ENCODE measurements at places on chromosomes 13 and 19. TPM values are rescaled to one million over a fixed set of nuclear protein-coding genes. Genes with fewer than 3 reads are reported as not detected.

- DNase-seq: no peak
These were observed 4.2 kb upstream of the CCNA1 start for GRCh38 chr13:36428086-36428485.

- DNase-seq: no peak
These were observed 21.2 kb downstream of the TMPRSS9 start for GRCh38 chr19:2381148-2381820.

GRCh38 chr19:35777086-35777841 lies 1.9 kb downstream of the ARHGAP33 start:
- no peak for DNase-seq

- DNase-seq: no peak
These were observed 7.1 kb upstream of the EML2 start for GRCh38 chr19:45646345-45646698.

GRCh38 chr13:110784704-110785103 lies 71.2 kb downstream of the ING1 start:
- DNase-seq: no peak

DNA sequence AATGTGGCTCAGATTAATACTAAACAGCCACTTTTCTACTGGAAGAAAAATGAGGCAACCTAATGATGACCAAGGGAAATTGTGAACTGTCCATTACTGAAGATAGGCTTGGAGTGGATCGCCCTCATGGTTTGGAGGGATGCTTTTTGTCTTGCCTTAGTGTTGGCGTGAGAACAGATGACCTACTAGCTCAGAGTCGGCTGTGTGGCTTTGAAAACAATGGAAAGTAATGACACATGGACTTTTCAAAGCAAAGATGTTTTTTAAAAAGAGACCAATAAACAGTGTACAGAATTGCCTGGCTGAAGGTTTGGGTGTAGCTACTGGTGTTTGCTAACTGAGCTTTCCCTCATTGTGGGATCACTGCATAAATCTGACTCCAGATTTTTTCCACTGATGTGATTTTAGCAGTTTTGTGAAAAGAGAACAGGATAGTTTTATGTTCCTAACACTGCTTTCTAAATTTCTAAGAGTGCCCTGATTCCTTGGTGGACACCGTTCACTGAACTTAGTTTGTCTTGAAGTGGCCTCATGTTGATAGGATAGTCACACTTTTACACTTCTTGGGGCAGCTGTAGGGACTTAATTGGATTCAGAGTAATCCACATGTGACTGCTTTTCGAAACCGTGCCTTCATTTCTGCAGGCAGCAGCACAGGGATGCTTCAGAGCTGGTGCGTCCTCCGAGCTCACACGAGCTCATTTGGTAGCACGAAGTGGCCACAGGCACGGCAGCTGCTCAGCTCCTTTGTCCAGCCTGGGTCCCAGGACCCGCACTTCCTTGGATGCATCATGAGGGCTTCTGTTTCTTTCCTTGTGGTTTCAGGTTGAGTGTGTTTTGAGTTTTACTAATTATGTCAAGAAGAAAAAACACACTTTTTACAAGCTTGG lies 4.3 kb downstream of the CEBPG start:
- no peak for DNase-seq

- no peak for DNase-seq
These were observed 7.3 kb downstream of the TNNT1 start for GRCh38 chr19:55141696-55142095.

GRCh38 chr19:55913643-55914268 lies 18.4 kb downstream of the NLRP13 start:
- DNase-seq: no peak

DNA sequence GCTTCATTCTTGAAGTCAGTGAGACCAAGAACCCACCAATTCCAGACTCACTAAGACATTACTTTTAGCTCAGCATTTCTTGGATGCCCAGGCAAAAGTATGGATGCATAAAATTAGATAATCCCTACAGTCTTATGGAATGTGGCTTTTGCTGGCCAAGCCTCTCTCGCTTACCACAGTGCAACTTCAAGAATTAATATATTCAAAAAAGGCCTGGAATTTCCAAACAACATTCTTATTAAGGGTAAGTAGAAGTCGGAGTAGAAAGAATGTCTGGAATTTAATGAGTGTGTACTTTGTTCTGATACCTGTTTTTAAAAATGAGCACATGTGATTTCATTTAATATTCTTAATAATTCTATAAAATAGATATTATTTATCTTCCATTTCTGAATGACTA lies 302.4 kb upstream of the TMTC4 start:
- DNase-seq: no peak

- DNase-seq: no peak
These were observed 19.3 kb upstream of the C13orf42 start for GRCh38 chr13:51130348-51130747.

DNA sequence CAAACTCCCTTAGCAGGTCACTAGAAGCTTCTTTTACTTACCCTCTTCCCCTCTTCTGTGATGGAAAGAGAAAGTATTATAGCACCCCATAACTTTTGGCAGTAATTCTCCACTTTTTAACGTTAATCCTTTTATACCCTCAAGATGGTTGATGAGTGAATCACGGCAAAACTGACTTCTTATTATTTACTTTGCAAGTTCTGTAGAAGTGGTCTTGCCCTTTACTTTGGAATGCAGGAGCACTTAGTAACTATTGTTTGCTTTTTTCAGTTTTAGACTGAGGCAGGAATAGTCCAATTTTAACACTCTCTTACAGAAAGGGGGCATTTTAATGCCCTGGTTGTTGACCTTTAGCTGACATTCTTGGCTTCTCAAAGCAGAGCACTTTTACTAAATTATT lies 260.1 kb downstream of the LMO7 start:
- DNase-seq: no peak

DNA sequence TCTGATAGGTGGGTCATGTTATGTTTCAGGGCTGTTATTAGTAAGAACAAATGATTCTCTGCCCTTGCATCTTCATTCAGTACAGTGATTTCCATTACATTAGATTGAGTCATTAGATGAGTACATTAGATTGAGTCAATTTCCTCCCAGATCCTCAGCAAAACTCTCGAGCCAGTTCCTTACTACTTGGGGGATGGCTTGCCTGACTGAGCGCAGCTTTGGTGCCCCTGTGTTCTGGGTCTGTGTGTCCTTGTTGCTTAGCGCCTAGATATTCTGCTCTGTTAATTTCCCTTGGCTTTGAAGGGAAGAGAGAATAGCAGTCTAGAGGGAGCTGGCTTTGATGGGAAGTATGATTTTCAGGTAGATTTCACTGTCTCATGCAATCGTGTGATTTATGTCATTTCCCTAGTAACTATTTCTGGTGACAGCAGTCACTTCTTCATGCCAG lies 19.1 kb upstream of the SCEL start:
- no peak for DNase-seq

- DNase-seq: peak; percentile 59
These were observed 638 bp downstream of the USPL1 start for GRCh38 chr13:30618186-30618929.

- no peak for DNase-seq
These were observed 106.4 kb downstream of the AKAP11 start for GRCh38 chr13:42378383-42378780.

The SHANK1 gene
- not detected for total RNA-seq

The ATP12A gene
- not detected for total RNA-seq

The ODAD3 gene
- total RNA-seq: not detected

The KCTD12 gene
- total RNA-seq: 13.3 TPM

The CBY2 gene
- not detected for total RNA-seq

The KIR3DL1 gene
- not detected for total RNA-seq

The PBX4 gene
- 8.3 TPM for total RNA-seq

The ATXN8OS gene
- not detected for total RNA-seq

Measured in stomach (tissue), 19 donors.